ENCODE measurements at places on chromosomes 1 and 21.
A peak's percentile ranks its signal among the peaks of the same experiment; 100 is the strongest.

DNA sequence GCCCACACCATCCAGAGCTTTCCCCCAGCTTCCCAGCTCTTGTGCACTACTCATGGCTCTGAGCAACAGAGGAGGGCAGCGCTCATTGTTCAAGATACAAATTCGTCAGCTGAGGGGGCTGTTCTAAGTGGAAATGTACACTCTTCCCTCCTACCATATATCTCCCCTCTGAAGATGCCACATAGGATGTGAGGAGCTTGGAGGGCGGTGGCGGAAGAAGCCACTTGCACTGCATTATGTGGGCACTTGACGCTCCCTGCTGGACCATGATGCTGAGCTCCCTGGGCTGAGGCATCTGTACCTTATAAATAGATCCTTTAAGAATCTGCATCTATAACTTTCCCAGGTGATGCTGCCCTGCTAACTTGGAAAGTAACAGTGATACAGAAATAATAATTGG is 477.6 kb upstream of the DEPDC1 start:
- DNase-seq, result no peak

- no peak for DNase-seq
These were observed 56.3 kb upstream of the SYT6 start for GRCh38 chr1:114209971-114210370.

DNA sequence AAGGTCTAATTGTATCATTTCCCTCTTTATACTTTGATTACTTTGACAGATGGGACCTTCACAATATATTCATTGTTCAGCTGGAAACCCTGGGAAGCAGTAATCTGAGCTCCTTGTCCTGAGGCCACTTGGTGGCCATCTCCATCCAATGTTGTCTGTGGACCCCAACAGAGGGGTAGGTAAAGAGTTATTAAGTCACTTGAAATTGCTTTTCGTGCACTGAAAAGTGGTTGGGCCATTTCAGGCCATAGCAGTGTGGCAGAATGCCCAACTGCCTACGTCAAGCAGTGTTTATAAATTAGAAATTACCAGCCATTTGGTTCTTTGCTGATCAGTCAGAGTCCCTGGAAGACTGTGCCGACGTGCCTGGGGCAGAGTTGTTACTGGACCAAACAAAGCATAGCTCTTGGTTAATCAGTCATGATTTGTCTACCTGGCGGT is 308.3 kb upstream of the USP25 start:
- DNase-seq, result no peak

GRCh38 chr1:181075766-181076350 is 12.6 kb upstream of the IER5 start:
- no peak for DNase-seq

DNA sequence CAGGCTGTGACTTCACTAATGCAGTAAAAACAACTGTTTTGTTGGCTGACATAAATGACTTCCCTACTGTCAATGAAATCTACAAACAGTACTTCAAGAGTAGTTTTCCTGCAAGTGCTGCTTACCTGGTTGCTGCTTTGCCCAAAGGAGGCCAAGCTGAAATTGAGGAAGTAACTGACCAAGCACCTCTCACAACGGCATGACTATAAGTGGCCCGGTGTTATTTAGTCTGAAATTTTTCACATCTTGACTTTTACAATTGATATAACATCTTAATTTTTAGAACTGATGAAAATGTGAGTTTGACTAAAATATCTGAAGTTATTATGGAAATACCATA is 274.9 kb upstream of the NR5A2 start:
- no peak for DNase-seq

GRCh38 chr21:33278721-33279120 is 12.6 kb downstream of the IL10RB start:
- DNase-seq, result no peak

- DNase-seq, result no peak
These were observed 16.4 kb downstream of the PBX1 start for GRCh38 chr1:164575356-164575886.

DNA sequence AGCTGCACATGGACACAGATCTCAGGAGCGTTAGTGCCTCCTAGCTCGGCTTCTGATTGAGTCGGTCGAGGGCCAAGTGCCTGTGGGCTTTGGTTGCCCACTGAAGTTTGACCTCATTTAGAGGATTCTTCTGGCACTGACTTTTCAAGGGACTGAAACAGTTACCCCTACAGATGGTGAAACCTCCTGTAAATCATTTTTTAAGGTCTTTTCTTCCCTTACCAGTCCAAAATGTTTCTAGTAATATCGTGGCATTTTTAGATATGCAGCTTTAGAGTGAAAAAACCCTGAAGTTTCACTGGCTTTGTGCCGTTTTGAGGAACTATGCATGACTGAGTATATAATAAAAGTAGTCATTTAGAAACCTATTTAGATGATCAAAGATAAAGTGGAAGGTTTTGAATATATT is 34.7 kb upstream of the L1TD1 start:
- no peak for DNase-seq

DNA sequence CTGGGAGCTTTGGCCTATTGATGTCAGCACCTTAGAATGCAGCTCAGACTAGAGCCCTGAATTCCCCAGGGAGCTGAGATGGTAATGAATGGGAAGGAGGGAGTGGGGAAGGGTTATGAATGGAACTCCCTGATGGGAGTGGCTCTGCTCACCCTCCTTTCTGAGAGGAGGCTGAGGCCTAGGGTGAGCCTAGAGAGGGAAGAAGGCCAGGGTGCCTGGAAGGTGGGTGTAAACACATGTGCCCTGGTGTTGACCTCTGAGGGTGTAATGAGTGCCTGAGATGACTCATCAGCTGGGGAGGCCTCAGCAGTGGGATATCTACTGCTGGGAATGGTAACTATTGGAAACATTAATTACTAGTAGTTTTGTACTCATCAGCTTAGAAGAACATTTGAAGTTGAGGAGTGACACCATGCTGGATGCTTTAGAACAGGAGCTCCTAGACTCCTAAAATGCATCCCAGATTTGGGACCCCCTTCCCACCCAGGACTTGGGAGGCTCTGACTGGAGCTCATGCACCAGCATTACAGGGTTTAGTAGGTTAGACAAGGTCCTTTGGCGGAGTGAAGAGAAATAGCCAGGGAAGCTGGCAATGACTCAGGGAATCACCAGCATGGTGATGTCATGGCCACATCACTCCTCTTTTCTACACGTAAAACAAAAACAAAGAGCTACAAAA is 16.0 kb upstream of the PIGV start:
- DNase-seq, result peak; percentile 23

DNA sequence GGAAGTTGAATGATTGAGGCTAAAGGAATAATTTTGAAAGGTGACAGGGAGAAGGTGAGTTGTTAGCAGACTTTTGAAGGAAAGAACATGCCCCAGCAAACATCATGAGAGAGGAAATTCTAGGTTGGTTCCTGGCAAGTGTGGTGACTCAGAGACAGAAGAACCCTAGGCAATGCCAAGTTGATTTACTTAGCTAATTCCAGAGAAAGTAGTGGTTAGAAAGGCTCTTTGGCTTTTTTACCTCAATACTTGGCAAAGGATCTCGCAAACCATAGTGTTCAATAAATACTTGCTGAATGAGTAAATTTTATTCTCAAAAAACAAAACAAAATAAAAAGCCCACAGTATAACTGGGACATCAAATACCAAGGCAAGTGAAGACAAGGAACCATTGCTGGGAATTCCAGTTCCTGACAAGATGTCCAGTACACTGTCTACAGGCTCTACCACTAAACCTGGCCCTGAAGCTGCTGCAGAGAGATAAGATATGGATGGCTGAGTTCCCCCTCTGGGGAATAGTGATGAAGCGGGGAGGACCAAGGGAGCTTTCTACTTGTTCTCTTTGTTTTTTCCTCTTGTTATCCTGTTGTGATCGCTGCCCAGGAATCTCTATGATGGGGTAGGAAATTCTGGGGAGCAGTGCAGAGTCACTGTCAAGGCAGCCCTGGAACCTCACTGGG is 48.2 kb downstream of the IL12RB2 start:
- no peak for DNase-seq

DNA sequence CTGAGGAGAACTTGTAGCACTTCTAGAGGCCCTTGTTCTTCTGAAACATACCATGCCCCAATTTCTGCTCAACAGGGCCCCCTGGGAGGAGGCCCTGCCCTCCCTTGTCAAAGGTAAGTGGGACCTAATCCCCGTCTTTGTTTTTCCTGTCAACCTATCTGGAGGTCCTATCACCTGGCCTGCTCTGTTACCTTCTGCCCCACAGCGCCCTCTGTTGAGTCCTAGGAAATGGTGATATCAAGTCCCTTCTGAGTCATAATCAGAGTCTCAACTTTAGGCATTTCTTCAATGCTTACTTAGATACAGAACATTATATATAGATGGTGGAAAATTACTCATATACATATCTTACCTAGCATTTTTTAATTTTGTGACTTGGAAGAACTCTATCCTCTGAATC is 28.2 kb upstream of the FCRL4 start:
- peak; percentile 50 for DNase-seq

DNA sequence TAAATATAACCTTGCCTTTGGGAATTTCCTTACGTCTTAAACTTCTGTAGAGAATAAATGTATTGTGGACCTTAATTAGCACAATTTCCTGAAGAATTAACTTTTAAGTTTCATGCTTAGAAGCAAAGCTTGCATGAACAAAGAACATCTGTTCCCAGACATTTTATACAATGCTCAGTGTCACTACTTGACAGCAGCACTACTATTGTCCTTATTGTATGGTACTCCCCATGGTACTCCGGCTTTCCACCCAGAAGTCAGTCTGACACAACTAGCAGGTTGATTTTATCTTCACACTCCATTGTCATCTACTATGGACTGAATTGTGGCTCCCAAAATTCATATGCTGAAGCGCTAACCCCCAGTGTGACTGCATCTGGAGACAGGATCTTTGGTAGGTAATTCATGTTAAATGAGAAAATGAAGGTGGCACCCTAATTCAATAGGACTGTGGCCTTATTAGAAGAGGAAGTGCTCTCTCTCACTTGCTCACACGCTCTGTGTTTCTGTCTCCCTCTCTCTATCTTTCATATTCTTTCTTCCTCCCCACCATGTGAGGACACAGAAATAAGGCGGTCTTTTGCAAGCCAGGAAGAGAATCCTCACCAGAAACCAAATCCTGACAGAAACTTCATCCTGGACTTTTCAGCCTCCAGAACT is 10.7 kb upstream of the OR2B11 start:
- DNase-seq, result no peak

DNA sequence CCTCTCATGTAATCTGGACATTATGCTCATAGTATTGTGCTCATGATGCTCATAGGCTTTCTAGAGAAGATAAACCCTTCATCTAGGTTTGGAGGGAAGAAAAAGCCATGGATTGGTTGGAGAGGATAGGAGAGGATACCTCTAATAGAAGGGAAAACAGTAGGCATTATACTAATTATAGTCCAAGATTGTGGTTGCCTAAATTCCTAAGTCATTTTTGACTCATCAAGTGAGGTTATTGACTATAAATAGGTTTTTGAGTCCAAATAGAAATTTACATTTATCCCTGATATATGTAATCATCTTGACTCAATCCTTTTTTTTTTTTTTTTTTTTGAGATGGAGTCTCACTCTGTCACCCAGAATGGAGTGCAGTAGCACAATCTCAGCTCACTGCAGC is 5.0 kb downstream of the SYT11 start:
- no peak for DNase-seq

DNA sequence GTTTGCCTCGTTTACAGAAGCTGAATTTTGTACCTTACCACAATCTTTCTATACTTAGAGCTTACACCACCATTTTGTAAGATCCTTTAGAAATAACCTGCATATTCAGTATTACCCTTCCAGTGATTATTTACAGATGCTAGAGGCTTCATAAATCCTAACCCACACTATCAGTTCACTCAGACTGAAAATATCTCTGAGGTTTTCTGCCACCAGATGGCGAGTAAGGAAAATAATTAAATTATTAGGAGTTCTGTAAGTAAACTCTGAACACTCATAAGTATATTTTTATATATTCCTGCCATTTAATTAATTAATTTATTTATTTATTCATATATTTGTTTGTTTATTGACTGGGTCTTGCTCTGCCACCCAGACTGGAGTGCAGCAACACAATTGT is 1635.2 kb downstream of the PLA2G4A start:
- no peak for DNase-seq

DNA sequence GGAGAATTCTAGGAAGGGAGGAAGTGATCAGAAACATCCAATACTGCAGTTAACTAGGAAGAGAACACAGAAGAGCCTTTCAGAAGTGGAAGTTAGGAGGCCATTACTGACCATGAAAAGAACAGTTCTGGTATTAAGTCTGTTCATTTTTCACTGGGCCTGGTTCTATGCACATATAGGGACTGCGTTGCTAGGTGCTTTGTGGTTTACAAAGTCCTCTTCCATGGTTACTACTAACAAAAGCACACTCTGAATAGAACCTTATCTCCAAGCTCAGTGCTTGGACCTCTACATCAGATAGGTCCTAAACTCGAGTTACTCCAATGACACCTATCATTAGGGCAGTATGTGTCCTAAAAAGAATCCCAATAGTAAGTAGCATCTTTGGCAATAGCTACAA is 75.4 kb downstream of the RPAP2 start:
- no peak for DNase-seq

- DNase-seq, result no peak
These were observed 39.3 kb downstream of the TRIM62 start for GRCh38 chr1:33142483-33143064.

DNA sequence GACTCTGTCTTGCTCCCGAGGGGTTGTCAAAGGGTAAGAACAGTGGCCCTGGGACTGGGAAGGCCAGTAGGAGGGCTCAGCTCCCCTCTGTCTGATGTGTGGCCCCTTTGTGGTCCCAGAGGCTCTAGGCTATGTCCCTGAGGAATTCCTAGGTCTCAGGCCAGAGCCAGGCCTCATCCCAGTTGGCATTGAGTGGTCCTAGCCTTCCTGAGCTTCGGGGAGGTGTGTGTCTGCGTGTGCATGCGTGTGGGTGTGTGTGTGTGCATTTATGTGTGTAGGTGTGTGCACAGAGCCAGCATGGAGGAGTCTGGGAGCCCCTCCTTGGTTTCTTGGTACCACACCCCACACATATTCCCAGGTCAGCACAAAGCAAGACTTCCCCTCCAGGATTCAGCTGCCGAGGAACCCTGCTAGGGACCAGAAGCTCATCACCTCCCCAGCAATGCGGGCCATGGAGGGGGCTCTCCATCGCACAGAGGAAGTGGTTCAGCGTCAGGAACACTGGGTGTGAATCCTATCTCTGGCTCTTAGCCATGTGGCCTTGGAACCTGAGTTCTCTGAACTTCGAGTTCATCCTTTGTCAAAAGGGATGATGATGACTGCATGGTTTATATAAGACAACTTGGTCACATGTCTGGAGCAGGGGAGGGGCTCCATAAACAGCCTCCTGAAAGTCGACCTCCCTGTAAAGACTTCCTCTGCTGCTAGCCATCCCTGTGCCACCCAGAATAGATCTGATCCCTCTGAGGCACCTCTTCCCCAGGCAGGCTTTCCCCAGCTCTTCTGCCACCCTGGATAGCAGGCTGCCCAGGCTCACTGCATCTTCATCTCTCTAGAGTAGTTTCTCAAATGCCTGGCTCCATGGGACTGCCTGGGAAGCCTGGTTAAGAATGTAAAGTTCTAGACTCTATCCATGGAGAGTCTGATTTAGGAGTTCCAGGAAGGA is 8.3 kb upstream of the EPS8L3 start:
- DNase-seq, result no peak

GRCh38 chr1:228079601-228080263 is 2.8 kb upstream of the ARF1 start:
- DNase-seq, result no peak

- DNase-seq, result peak; percentile 38
These were observed 2.2 kb downstream of the VAMP4 start for GRCh38 chr1:171739656-171740055.

- no peak for DNase-seq
These were observed 16.0 kb upstream of the ZBTB8B start for GRCh38 chr1:32448773-32449456.

All from activated CD4-positive, alpha-beta T cell treated with anti-CD3 and anti-CD28 coated beads, Interleukin-2, amount 50 U/mL, for 16 hours (primary cell).